Natural killer cell (primary cell): ENCODE measurements at places on chromosomes 3 and 15.
A peak's percentile ranks its signal among the peaks of the same experiment; 100 is the strongest.

GRCh38 chr15:101020451-101020850, 101.3 kb downstream of the LRRK1 start:
- H3K27ac ChIP-seq: no peak overlapping the region
- DNase-seq: no peak
- no peaks in the 10 kb centered on the region for H3K27me3 ChIP-seq
- no peaks in the 10 kb centered on the region for H3K36me3 ChIP-seq
- no peak overlapping the region for H3K4me3 ChIP-seq

DNA sequence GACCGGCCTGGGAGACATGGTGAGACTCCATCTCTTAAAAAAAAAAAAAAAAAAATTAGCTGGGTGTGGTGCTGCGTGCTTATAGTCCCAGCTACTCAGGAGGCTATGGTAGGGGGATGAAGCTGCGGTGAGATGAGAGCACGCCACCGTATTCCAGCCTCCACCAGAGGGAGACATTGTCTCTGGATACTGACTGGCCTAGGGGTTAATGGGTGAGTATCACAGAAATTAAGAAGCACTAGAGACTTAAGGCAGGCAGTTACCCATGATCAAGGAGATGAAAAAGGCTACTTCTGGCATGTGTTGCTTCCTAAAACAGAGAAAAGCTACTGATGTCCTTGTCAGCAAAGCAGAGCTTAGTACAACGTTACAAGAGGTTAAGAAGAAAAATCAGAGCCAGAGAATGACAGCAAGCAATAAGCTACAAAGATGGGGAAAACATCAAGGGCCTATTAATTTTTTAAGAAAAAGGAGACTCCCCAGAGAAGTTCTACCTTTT, 8.6 kb downstream of the TFRC start:
- H3K36me3 ChIP-seq: peaks cover 67% of the 10 kb centered on the region
- H3K27ac ChIP-seq: no peak overlapping the region
- no peaks in the 10 kb centered on the region for H3K27me3 ChIP-seq
- H3K4me3 ChIP-seq: no peak overlapping the region
- H3K4me1 ChIP-seq: no peaks in the 10 kb centered on the region

GRCh38 chr3:186307594-186308221, 54.3 kb downstream of the DGKG start:
- no peak overlapping the region for H3K27ac ChIP-seq
- no peaks in the 10 kb centered on the region for H3K27me3 ChIP-seq
- H3K4me1 ChIP-seq: no peaks in the 10 kb centered on the region
- H3K36me3 ChIP-seq: no peaks in the 10 kb centered on the region

GRCh38 chr3:156668073-156668763, 6.2 kb upstream of the TIPARP start:
- no peaks in the 10 kb centered on the region for H3K36me3 ChIP-seq
- H3K27ac ChIP-seq: no peak overlapping the region
- DNase-seq: no peak
- H3K4me3 ChIP-seq: no peak overlapping the region

GRCh38 chr15:73908030-73908821, 18.0 kb upstream of the LOXL1 start:
- H3K27me3 ChIP-seq: no peaks in the 10 kb centered on the region
- H3K4me1 ChIP-seq: no peaks in the 10 kb centered on the region
- H3K36me3 ChIP-seq: no peaks in the 10 kb centered on the region
- H3K27ac ChIP-seq: no peak overlapping the region
- no peak overlapping the region for H3K4me3 ChIP-seq
- DNase-seq: peak; percentile 66

- H3K4me3 ChIP-seq: no peak overlapping the region
- DNase-seq: no peak
- no peaks in the 10 kb centered on the region for H3K4me1 ChIP-seq
- H3K27ac ChIP-seq: no peak overlapping the region
Measured at GRCh38 chr15:71746719-71747118, 63.6 kb upstream of the NR2E3 start.

DNA sequence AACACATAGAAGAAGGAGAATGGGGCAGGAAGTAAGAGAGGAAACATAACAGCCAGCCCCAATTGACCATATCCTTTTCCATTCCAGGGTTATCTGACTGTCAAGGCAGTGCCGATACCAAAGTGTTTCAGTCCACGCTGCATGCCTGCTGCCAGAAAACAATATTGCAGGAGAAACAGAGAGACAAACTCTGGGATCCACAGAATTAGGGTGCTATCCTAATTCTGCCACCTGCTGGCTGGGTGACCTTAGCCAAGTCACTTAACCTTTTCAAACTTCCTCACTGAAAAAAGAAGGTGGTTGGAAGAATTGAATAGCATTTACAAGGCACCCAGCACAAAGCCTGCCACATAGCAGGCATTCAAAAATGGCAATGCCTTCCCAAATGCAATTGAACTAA, 32.0 kb downstream of the GLB1 start:
- peaks cover 26% of the 10 kb centered on the region for H3K36me3 ChIP-seq
- DNase-seq: no peak
- no peaks in the 10 kb centered on the region for H3K27me3 ChIP-seq

DNA sequence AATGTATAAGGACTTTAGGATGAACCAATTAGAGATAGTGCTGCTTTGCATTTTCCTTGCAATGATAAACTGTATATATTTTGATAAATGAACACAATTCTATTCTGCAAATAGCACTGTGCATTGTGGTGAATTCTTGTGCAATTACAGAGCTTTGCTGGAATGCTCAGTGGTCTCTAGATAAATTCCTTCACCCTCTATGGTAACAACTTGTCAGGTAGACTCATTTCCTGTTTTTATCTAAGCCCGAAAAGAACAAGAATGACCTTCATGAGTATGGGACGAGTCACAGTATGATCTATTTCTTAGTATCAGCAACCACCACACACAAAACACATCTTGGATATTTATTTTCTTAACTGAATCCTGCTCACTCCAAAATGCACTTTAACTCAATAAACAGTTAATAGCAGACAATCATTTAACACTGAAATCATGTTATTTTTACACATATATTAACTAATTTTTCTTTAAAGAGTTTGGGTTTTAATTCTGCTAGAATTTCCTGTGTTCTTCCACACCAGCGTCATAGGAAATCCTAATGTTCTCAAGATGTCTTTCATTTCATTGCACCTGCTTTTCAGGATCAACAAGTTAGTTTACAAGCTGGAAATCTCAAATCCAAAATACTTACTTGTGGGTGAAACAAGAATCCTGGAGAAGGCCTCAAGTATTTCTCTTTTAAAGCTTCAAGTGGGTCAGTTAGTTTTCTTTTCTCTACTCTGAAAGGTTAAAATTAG, 551.2 kb downstream of the MECOM start:
- no peaks in the 10 kb centered on the region for H3K36me3 ChIP-seq
- DNase-seq: no peak
- no peak overlapping the region for H3K4me3 ChIP-seq
- no peaks in the 10 kb centered on the region for H3K27me3 ChIP-seq
- no peak overlapping the region for H3K27ac ChIP-seq
- H3K4me1 ChIP-seq: no peaks in the 10 kb centered on the region

DNA sequence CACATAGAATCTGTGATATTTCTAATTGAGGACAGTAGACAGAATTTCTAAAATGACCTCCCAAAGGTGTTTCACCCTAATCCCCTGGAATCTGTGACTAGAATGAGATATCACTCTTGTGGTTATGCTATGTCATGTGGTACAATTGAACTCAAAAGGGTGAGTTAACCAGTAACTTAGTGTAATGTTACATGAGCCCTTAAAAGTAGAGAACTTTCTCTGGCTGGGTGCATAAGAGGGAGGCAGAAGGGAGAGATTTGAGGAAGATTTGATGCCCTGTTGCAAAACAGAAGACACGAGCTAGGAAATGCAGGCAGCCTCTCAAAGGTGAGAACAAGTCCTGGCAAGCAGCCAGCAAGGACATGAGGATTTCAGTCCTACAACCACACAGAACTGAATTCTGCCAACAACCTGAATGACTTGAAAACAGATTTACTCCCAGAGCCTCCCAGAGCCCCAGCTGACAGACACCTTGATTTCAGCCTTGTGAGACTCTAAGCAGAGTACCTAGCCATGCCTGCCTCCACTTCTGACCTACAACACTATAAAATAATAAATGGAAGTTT, 160.3 kb downstream of the MTHFS start:
- no peaks in the 10 kb centered on the region for H3K27me3 ChIP-seq
- no peaks in the 10 kb centered on the region for H3K4me1 ChIP-seq
- DNase-seq: no peak
- H3K36me3 ChIP-seq: no peaks in the 10 kb centered on the region
- H3K27ac ChIP-seq: no peak overlapping the region
